Stimulated activated CD4-positive, alpha-beta T cell treated with anti-CD3 and anti-CD28 coated beads, Interleukin-4, amount 100 ng/mL, for 48 hours (primary cell): ENCODE measurements at places on chromosomes 5 and 9.
A peak's percentile ranks its signal among the peaks of the same experiment; 100 is the strongest.

DNA sequence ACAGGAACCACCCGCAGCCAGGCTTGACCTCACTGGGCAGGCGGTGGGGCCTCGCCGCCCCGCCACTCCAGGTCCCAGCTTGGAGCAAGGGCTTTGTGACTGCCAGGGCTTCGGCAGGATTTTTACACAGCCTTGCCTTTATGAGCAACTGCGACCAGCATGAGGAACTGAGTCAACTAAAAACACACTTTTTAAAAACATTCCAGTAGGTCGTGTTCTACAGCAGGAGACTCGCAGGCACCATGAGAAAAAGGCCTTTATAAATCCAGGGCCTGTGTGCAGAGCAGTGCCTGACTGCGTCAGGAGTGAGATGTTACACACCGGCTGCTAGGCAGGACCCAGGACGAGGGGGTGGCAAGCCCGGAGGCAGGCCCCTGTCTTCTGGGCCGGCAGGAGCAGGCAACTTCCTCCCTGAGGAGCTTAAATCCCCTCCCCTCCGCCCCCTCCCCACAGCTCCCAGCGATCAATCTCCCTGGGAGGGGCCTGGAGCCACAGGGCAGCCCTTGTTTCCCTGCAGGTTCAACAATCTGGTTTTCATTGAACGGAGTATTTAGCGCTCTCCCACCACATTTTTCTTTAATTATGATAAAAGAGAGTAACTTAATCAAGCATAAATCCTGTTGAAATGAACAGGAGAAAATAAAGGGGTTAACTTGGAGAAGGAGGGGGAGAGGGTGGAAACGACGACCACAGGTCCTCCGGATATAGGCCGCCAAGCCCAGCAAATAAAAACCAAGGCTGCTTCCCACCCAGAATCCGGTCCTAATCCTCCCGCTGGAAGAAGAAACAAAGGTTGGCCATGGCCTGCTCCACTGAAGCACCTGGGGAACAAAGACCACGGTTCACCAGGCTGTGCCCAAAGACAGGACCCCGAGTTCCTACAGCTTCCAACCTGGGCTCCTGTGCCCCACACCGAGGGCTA lies 92.5 kb downstream of the ROR2 start:
- no peak for DNase-seq

- DNase-seq: no peak
Measured at GRCh38 chr9:134055981-134056461, 11.8 kb downstream of the BRD3 start.

GRCh38 chr5:109748546-109748945 lies 58.8 kb downstream of the MAN2A1 start:
- DNase-seq: no peak

DNA sequence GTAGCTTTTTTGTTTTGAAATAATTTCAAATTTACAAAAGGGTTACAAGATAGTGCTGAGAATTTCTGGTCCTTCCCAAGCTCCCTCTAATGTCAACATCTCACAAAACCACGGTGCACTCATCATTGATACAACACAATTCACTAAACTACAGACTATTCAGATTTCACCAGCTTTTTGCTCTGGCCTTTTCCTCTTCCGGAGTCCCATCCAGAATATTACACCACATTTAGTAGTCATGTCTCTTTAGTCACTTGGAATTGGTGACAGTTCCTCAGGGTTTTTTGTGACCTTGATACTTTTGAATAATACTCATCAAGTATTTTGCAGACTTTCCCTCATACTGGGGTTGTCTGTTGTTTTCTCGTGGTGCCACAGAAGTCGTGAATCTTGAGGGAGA lies 484.0 kb downstream of the GADD45G start:
- DNase-seq: no peak

GRCh38 chr9:90546200-90546599 lies 96.4 kb downstream of the DIRAS2 start:
- DNase-seq: no peak

DNA sequence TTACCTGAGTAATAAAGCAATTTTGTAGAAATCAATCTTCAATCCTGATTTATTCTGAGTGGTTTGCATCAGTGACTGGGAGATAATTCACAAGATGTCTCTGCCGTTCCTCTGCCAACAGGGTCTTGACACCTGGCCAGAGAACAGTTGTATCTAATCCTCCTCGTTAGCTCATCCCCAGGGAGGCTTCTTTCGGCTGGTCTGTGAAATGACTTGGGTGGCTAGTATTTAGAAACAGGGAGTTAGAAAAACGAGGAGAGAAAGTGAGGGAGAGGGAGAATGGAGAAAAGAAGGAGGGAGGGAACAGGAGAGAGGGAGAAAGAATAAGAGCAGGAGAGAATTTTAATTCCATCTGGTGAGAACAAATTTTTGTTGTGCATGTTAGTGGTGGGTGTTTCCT lies 600.2 kb upstream of the TLE4 start:
- no peak for DNase-seq

DNA sequence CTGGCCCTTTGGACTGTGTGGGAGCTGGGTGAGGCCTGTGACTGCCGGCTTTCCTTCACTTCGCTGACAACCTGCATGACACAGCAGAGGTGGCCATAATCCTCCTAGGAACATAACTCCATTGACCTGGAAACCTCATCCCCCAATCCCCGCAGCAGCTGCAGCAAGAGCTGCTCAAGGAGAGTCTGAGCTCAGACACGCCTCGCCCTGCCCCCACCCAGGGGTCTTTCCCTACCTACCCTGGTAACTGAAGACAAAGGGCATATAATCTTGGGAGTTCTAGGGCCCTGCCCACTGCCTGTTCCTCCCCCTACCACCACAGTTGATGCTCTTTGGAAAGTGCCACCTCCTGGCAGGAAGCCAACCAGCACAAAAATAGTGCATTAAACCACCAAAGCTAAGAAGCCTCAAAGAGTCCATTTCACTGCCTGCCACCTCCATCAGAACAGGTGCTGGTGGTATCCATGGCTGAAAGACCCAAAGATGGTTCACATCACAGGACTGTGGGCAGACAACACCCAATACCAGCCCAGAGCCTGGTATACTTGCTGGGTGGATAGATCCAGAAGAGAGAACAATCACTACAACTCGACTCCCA lies 18.4 kb downstream of the TRIM36 start:
- no peak for DNase-seq

DNA sequence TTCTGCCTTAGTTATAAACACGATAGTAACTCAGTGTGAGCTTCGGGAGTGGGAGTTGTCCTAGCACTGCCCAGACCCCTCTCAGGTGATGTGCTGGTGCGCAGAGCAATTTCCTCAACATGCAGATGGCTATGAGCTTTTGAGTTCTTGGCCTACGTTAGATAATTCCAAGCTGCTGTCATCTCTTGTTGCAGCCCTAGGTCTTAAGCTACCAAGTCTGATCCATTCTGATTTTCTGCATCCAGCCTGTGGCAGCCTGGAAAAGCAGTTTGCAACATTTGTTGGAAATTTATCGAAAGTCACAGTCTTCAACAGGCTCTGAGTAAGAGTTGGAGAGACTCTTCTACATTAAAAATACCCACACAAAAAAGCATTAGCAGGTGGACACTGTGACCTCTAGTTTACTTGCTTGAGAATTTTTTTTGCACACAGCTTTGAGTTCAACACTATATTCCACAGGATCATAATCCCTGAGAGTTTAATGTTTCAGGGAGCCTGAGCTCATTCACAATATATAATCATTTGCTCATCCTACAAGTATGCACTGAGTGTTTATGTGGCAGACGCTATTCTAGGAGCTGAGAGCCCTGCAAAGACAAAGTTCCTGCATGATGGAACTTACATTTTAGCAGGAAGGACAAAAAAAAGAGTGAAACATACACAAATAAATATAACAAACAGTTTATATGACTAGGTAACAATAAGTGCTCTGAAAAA lies 91.6 kb downstream of the UBE2QL1 start:
- no peak for DNase-seq

- no peak for DNase-seq
Measured at GRCh38 chr5:13997514-13997913, 53.0 kb upstream of the DNAH5 start.

GRCh38 chr5:159106193-159106568 lies 6.5 kb upstream of the EBF1 start:
- DNase-seq: no peak

- DNase-seq: no peak
Measured at GRCh38 chr5:173395257-173395932, 67.2 kb upstream of the STC2 start.

- DNase-seq: no peak
Measured at GRCh38 chr5:80037366-80037765, 2.2 kb downstream of the THBS4 start.

- no peak for DNase-seq
Measured at GRCh38 chr9:86503314-86503713, 149.1 kb upstream of the TUT7 start.

- no peak for DNase-seq
Measured at GRCh38 chr5:97553604-97554452, 370.8 kb upstream of the RIOK2 start.

DNA sequence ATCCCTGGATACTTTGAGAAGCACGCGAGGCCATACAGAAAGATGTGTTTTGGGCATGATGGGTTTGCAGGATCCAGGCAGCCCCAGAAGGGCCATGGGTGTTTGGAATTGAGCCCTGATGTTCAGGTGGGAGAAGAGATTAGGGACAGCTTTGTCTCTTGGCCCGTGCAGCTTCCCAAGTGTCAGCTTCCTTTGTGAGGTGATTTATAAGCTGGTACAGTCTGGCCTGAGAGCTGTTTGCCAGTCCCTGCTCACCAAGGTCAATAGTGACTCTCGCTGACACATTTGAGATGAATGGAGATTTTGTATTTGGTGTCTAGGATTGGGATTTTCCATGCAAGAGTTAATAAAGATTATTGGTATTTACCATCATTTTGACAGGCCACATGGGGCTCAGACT lies 165.9 kb downstream of the ICE1 start:
- no peak for DNase-seq

DNA sequence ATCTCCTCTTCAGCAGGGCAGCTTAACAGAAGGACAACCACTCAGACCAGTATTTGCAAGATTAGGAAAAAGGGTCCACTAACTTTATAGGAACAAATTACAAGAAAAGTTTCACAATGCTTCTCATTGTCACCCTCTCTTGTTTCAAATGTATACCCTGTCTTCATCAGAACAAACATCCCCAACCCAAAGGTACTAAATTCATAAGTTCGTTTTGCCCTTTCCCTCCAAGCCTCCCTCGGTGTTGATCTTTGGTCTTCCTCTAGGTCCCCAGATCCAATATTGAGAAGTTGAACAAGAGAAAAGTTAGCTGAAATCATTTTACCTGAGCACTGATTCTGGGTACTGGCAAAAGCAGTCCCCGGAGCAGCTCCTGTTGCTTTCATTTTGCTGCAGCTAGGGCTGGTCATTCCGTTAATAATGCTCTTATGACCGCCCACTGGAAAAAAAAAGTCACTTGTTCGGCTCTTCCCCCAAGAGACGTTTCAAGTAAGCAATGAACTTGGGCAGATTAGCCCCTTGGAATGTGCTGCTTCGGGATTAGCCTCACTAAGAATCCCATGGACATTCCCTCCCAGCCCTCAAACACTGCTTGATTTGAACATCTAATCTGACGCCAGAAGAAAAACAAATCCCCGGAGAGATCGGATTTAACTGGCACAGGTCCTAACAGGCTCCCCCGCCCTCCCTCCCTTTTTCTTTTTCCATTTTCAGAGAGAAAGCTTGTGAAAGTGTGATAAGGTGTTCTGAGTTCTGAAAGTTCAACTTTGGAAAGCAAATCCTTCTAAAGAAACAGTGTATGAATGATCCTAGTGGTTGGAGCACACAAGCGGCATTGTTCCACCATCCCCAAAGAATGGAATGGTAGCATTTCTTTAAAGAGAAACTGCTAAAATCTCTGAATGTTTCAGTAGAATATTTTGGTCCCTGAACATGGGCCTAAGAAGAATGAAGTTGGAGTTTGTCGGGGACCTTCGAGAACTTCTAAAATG lies 252.5 kb downstream of the TRPM3 start:
- no peak for DNase-seq

GRCh38 chr5:81965524-81965923 lies 6.3 kb upstream of the ATG10 start:
- no peak for DNase-seq

GRCh38 chr5:2135833-2136232 lies 253.1 kb upstream of the IRX4 start:
- no peak for DNase-seq

DNA sequence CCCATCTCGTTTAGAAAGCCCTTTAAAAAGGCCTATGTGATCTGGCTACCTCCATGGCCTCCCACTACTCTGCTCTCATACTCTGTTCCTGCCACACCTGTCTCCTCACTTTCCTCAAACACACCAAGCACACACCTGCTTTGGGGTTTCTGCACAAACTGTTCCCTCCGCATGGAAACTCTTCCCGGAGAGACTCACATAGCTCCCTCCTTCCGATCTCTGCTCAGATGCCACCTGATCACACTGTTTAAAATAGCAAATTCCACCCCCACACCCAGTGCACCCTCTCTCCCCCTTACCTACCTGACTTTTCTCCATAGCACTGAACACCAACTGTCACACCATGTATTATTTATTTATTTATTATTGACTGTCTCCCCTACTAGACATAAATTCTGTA lies 84.0 kb upstream of the NR4A3 start:
- no peak for DNase-seq

GRCh38 chr9:135504262-135505243 lies 4.1 kb downstream of the MRPS2 start:
- DNase-seq: peak; percentile 52

GRCh38 chr5:171660434-171660833 lies 125.2 kb upstream of the SMIM23 start:
- no peak for DNase-seq

GRCh38 chr9:121411993-121412392 lies 41.9 kb upstream of the STOM start:
- no peak for DNase-seq

DNA sequence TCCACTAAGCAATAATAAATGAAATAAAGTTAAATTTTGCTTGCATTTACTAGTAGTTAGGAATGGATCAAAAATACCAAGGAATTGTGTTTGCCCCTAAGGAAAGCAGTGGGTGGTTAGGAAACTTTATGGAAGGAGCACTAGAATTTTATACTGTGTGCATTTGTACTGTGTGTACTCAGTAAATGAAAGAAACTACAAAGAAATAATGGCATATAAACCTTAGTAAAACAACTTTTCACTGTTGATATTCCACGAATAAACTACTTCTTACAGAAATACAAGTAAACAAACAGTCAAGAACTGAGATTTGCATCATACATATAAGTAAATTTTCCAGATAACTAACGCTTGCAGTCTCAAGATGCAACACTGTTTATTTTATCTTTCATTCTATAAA lies 103.7 kb upstream of the PARP8 start:
- DNase-seq: no peak

DNA sequence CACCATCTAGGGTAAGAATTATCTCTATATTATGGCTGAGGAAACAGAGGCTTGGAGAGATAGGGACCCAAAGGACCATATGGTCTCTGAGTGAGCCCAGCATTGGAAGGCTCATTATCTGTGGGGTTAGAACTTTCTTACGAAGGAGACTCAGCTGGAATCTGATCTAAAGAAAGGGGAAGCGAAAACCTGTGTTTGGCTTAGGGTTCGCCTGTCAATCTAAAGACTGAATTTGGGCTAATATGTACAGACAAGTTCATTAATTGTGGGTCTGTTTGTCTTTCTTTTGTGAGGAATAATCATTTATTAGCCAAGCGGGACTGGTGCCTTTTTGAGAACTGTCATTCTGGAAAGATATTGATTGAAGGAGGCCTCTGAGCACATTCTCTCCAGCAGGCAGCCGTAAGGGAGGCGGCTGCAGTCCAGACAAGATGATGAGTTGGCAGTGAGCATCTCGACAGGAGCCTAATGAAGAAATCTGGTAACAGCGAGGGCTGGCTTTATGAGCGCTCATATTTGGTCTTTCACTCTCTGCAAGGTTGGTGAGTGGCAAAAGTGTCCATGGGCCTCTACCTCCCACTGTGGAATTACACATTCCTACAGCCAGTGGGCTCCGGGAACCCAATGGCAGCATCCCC lies 104.2 kb upstream of the GPR151 start:
- no peak for DNase-seq
